ENCODE measurements at places on chromosomes 11 and 22.

DNA sequence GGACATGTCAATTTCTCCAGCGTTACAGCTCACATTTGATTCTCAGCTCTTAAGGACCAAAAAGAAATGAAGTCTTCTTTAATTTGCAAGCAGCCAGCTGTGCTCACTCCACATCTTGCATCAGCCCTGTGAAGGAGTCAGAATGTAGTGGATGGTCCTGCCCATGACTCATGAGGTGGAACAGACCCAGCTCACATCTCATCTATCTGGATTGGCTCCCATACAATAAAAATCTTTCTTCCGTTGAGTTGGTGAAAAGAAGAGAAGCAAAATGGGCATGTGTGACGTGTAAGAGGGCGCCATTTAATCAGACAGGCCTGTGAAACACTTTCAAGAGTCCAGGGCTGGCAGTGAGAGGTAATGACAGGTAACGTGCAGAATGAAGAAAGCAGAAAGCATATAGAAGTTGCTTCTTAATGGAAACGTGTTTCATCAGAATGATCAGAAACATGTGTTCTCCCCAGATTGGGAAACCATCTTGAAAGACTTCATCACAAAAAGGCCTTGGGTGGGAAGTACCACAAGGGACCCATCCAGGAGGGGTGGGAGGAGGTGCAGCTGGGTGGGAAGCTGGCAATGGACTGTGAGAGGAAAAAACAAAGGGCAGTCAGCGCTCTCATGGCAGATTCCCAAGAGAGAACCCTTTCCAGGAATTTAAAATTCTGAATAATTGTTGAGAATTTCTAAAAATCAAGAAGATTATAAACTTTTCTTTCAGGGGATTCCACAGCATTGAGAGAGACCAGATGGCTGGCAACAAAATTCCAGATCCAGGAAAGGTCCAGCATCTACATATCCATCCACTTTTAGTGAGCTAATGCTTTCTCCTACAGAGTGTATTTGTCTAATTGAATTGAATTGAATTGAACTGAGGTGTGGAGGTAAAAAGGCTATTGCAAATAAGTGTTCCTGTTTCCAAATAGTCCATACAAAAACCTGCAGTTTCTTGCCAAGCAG, 57.0 kb downstream of the ETS1 start:
- H3K27ac ChIP-seq = no peak overlapping the region
- no peak for DNase-seq
- no peaks in the 10 kb centered on the region for H3K4me1 ChIP-seq
- no peaks in the 10 kb centered on the region for H3K36me3 ChIP-seq
- no peaks in the 10 kb centered on the region for H3K27me3 ChIP-seq

DNA sequence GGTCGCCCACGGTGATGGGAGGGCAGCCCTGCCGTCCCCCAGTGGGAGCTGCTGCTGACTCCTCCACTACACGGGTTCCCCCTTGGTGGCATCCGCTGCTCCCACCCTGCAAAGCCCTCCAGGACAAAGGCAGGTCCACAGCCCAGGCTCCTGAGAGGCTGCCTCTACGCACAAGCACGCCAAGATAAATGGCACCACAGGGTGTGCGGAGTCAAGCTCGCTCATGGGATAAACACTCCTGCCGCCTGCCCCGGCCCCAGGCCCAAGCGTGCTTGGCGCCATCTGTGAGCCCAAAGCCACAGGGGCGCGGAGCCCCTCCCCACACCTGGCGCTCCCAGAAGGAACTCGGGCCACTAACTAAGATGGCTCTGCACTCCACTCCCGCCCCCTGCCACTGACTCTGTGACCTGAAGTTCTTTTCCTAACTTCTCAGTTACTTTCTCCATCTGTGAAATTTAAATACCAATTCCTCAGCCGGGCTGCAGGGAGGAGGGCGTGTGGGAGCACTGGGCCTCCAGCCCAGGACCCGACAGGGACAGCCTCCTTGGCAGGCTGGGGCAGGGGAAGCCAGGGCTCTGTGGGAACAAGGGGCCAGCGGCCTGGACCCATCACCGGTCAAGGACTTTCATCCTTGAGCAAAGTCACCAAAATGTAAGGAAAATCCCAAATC, 14.9 kb downstream of the EHD1 start:
- no peaks in the 10 kb centered on the region for H3K27me3 ChIP-seq
- H3K36me3 ChIP-seq = peaks cover 15% of the 10 kb centered on the region
- H3K4me3 ChIP-seq = peak overlapping the region; percentile 14
- no peak for DNase-seq
- H3K4me1 ChIP-seq = peaks cover 89% of the 10 kb centered on the region

GRCh38 chr22:37254209-37254866, 10.3 kb upstream of the RAC2 start:
- no peak overlapping the region for H3K27ac ChIP-seq
- no peaks in the 10 kb centered on the region for H3K36me3 ChIP-seq
- H3K27me3 ChIP-seq = no peaks in the 10 kb centered on the region
- no peak for DNase-seq
- H3K4me3 ChIP-seq = no peak overlapping the region
- no peaks in the 10 kb centered on the region for H3K4me1 ChIP-seq

DNA sequence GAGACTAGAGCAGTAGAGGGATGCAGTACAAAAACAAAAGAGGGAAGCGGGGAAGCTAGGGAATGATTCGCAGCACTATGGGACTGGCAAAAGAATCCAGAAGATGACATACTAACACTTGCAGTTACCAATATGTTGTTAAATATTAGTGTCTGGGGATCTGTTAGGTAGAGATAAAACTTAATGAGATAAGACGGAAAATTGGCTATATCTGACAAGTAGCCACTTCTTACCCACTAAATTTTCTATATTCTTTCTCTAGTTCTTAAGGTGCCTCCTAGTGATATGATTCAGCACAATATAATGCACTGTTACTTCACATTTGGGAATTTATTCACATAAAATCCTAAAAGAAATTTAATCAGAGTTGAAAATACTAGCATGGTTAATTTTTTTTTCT, 30.8 kb downstream of the CCDC90B start:
- no peak for DNase-seq
- no peaks in the 10 kb centered on the region for H3K4me1 ChIP-seq
- H3K4me3 ChIP-seq = no peak overlapping the region
- peaks cover 7% of the 10 kb centered on the region for H3K36me3 ChIP-seq
- no peak overlapping the region for H3K27ac ChIP-seq
- H3K27me3 ChIP-seq = no peaks in the 10 kb centered on the region

GRCh38 chr11:124823512-124824376, 23.5 kb upstream of the MSANTD2 start:
- no peak overlapping the region for H3K27ac ChIP-seq
- H3K4me3 ChIP-seq = no peak overlapping the region
- H3K27me3 ChIP-seq = no peaks in the 10 kb centered on the region
- no peaks in the 10 kb centered on the region for H3K4me1 ChIP-seq

- H3K4me1 ChIP-seq = peaks cover 39% of the 10 kb centered on the region
- H3K4me3 ChIP-seq = no peak overlapping the region
- no peaks in the 10 kb centered on the region for H3K36me3 ChIP-seq
Measured at GRCh38 chr11:72784662-72785061, 9.2 kb downstream of the STARD10 start.

DNA sequence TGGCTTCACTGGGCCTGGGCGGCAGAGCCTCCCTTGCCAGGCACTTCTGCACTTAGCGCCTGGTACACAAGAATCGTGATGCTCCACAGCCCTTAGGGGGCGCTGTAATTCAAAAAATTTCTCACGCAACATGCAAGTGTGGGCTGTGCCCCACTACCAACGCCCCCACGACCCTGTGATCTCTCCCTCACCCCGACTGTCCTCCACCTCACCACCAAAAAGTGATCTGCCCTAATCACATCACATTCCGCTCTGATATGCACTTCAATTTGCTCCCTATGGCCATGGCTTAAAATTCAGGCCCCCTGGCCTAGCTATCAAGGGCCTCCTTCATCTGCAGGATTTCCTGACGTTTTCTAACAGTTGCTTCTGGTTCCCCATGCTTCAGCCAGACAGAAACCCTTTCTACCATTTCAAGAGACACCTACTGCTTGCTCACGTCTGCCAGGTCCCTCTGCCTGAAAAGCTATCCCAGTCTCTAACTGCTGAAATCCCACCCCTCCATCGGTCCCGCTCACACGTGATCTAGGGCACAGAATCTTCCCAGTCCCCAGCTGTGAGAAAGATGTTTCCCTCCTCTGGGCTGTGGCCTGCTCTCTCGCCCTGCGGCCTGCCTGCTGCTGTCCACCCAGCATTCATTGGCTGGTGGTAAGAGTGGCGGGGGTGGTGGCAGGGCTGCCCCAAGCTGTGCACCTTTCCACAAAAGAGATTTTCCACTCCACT, 27.9 kb upstream of the LRRC32 start:
- H3K4me3 ChIP-seq = no peak overlapping the region
- H3K4me1 ChIP-seq = no peaks in the 10 kb centered on the region

- DNase-seq = no peak
- no peaks in the 10 kb centered on the region for H3K4me1 ChIP-seq
- no peaks in the 10 kb centered on the region for H3K36me3 ChIP-seq
- H3K27ac ChIP-seq = no peak overlapping the region
- no peaks in the 10 kb centered on the region for H3K27me3 ChIP-seq
Measured at GRCh38 chr11:13080861-13081260, 71.7 kb downstream of the RASSF10 start.

GRCh38 chr11:14312736-14313438, 46.1 kb downstream of the RRAS2 start:
- no peaks in the 10 kb centered on the region for H3K36me3 ChIP-seq
- DNase-seq = no peak
- no peak overlapping the region for H3K4me3 ChIP-seq
- no peaks in the 10 kb centered on the region for H3K27me3 ChIP-seq
- H3K4me1 ChIP-seq = no peaks in the 10 kb centered on the region
- no peak overlapping the region for H3K27ac ChIP-seq

GRCh38 chr11:120056301-120057027, 81.4 kb downstream of the TRIM29 start:
- no peaks in the 10 kb centered on the region for H3K36me3 ChIP-seq
- no peaks in the 10 kb centered on the region for H3K4me1 ChIP-seq
- peak; percentile 54 for DNase-seq
- H3K4me3 ChIP-seq = no peak overlapping the region
- H3K27me3 ChIP-seq = no peaks in the 10 kb centered on the region
- H3K27ac ChIP-seq = no peak overlapping the region

GRCh38 chr22:30892731-30893221, 75.8 kb downstream of the MORC2 start:
- H3K4me3 ChIP-seq = no peak overlapping the region
- H3K27me3 ChIP-seq = no peaks in the 10 kb centered on the region
- H3K27ac ChIP-seq = no peak overlapping the region
- no peaks in the 10 kb centered on the region for H3K4me1 ChIP-seq

DNA sequence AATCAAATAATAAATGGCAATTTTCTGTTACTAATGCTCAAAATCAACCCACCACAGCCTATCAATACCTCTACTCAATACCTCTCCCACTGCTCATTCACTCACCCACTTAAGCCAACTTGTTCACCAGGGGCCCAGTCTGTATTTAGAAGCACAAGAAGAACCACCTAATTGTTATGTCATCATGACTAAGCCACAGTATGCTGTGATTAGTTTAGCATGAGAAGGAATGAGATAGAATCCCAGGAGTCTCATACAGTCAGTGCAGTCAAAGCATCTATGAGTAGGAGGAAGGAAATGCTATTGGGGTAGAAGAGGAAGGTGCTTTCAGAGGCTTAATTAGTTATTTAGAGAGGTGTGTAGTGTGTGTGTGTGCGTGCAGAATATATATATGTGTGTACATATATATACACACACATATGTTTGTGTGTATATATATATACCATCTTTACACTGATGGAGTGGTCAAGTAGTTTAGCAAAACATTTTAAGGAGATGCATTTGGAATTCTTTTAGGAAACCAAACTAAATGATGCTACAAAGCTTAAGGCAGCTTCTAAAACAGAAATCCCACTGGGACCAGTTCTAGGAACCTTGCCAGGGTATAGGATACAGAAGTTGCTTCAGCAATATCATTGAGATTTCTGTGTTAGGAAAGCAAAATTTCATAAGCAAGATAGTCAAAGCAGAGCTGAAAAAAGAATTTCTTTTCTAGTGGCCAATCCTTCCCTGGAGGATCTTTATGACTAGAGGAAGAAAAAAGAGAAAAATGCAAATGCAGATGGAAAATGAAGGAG, 27.5 kb downstream of the KCNA4 start:
- H3K4me1 ChIP-seq = no peaks in the 10 kb centered on the region
- H3K36me3 ChIP-seq = no peaks in the 10 kb centered on the region
- no peak overlapping the region for H3K4me3 ChIP-seq

DNA sequence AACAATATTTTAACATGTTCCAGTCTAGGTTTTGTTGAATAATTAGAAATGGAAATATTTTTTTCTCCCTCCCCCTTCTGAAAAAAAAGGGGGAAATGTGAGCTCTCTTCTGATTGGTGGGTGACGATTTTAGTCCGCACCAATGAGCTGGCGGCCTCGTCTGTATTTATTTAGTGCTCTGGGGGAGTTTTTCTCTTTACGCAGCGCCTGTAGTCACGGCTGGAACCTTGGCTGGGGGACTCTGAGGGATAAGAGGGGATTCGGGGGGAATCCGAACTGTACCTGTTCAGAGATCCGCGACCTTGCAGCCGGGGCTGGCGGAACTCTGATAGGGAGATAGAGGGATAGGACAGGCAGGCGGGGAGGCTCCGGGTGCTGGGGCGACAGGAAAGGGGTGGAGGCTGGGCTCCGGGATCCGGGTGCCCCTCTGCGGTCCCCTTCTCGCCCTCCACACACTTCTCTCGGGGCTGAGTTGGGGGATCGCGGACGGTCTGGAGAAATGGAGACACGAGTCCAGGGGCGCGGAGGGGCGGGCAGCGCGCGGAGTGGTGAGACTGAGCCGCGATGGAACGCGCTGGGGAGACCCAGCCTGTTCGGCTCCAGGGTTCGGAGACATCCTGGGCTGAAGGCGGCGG, 99.7 kb upstream of the HSD17B12 start:
- H3K4me3 ChIP-seq = peak overlapping the region; percentile 37
- H3K27ac ChIP-seq = no peak overlapping the region
- peaks cover 59% of the 10 kb centered on the region for H3K4me1 ChIP-seq
- peaks cover 35% of the 10 kb centered on the region for H3K27me3 ChIP-seq

DNA sequence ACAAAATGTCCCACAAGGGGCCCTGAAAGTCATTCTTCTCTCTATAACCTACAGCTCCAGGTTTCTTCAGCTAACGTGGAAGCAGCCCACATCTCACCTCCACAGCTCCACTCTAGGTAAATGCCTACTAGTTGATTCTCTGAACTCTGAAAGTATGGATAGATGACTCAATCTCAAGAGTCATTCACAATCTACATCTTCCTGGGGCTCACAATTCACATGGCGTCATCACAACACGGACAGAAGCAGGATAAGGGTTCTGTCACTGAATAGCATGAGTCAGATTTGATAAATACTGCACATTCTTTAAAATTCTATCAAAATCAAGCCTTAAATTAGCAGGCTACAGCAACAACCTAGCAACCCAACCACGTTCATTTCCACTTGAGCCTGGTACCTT, 96.3 kb downstream of the PLEKHA7 start:
- H3K4me3 ChIP-seq = no peak overlapping the region
- no peaks in the 10 kb centered on the region for H3K27me3 ChIP-seq
- no peak for DNase-seq
- no peaks in the 10 kb centered on the region for H3K36me3 ChIP-seq
- peaks cover 10% of the 10 kb centered on the region for H3K4me1 ChIP-seq
- H3K27ac ChIP-seq = no peak overlapping the region

- no peak overlapping the region for H3K27ac ChIP-seq
- DNase-seq = no peak
- no peaks in the 10 kb centered on the region for H3K27me3 ChIP-seq
Measured at GRCh38 chr11:6825231-6825744, 20.2 kb upstream of the OR10A5 start.

Measured in right atrium auricular region (tissue), 2 donors.